ENCODE measurements at places on chromosomes 5 and 9.

GRCh38 chr9:88015606-88016005, 41.3 kb upstream of the CDK20 start:
- DNase-seq = no peak

DNA sequence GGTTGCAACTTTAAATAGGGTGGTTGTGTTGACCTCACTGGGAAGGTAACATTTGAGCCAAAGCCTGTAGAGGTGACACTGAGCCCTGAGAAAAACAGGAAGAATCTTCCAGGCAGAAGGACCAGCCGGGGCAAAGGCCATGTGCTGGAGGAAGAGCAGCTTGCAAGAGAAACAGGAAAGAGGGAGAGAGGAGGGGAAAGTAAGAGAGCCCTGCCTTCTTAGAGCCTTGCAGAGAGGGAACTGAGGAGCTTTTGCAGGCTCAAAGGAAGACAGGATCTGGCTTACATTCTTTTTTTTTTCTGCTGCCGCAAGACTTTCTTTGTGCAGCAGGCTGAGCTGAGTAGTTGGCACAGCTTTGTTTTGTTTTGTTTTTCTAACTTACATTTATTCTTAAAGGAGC, 17.4 kb downstream of the C9orf153 start:
- DNase-seq = no peak

DNA sequence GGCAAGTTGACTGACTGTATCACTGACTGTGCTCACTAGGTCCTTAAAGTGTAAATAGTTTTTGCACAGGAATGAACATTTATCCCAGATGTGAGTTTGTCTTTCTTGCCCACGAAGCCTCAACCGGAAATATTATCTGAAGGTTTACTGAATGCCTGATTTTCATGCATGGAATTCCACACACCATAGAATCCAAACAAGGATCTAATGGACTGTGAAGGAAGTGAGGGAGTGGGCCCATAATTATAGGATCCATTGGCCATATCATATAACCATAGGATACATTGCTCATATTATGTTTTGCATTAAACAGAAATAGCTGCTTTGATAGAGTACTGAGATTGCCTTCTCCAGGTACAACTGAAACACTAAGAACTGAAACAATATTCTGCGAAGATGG, 1057.2 kb upstream of the EDIL3 start:
- DNase-seq = no peak

DNA sequence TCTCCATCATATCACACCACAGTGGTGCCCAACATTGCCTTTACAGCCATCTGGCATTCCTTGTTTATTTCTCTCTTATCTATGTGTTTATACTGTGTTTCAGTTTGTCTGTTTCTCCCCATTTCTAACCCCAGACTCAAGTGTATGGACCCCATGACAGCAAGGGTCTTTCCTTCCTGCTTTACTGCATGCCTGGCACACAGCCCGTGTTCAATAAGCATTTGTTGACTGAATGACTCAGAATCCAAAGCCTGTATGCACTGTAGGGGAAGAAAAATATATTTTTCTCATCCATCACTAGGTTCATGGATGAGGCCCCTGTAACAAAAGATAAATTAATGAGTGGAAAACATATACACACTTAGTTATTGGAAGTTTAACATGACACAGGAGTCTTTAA, 190.8 kb upstream of the SEMA6A start:
- DNase-seq = no peak

GRCh38 chr5:64156261-64156660, 9.4 kb upstream of the RNF180 start:
- DNase-seq = no peak

- peak; percentile 62 for DNase-seq
Measured at GRCh38 chr5:32443541-32444430, 754 bp downstream of the ZFR start.

GRCh38 chr5:57816108-57816507, 333.5 kb upstream of the ACTBL2 start:
- DNase-seq = no peak

- no peak for DNase-seq
Measured at GRCh38 chr9:124928116-124928515, 12.8 kb downstream of the GOLGA1 start.

- no peak for DNase-seq
Measured at GRCh38 chr5:140677947-140678346, 4.6 kb upstream of the DND1 start.

DNA sequence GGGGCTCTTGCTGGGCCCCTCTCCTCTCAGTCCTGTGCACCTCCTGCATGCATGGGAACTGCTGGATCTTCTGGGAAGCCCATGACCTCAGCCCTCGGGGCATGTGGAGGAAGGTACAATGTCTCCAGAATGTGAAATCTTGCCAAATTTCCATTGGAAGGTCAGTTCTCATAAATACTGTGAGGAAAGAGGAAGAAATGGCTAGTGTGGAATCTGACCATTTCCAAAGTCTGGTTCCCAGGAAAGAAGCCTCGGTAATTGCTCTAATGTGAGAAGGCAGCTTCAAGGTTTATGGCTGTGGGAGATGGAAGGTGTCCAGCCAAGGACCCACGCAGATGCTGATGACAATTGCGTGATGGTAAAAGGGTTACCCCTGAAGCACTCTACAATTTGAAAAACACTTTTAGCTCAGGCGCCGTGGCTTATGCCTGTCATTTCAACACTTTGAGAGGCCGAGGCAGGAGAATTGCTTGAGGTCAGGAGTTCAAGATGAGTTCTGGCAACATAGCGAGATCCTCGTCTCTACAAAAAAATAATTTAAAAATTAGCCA, 8.1 kb upstream of the IL17B start:
- DNase-seq = no peak

GRCh38 chr5:55904152-55904551, 53.0 kb downstream of the IL31RA start:
- DNase-seq = peak; percentile 55

- no peak for DNase-seq
Measured at GRCh38 chr9:1151691-1152090, 101.5 kb downstream of the DMRT2 start.

- no peak for DNase-seq
Measured at GRCh38 chr9:135287627-135288026, 192.0 kb upstream of the PPP1R26 start.

- no peak for DNase-seq
Measured at GRCh38 chr9:86816868-86817267, 130.4 kb downstream of the GAS1 start.

DNA sequence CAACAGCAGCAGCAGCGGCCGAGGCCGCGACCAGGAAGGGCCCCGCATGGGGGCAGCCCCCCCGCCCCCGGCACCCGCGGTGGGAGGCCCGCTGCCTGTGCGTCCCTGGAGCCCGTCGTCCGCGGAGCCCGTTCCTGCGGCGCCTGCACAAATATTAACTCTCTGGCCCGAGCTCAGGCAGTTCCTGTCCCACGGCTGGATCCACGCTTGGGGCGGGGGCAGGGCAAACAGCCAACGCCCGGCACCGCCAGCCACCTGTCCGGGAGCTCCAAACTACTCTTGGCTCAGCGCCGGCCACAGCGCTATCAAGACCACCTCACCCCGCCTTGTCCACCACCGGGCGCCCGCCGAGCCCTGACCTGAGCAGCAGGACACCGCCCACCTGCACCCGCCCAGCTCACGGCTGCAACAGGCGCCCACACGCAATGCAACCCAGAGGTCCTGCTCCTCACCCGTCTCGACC, at the start of gene LRRC26:
TSS of gene LRRC26 (minus strand) at position 156 of the 463 bp plus-strand sequence. CDS start at position 48, 108 bp downstream.
- DNase-seq = no peak

- no peak for DNase-seq
Measured at GRCh38 chr9:114053246-114054005, 24.7 kb downstream of the AMBP start.

GRCh38 chr9:110029429-110029955, 178.5 kb downstream of the C9orf152 start:
- DNase-seq = no peak

- no peak for DNase-seq
Measured at GRCh38 chr9:29001006-29001405, 1427.7 kb upstream of the C9orf72 start.

DNA sequence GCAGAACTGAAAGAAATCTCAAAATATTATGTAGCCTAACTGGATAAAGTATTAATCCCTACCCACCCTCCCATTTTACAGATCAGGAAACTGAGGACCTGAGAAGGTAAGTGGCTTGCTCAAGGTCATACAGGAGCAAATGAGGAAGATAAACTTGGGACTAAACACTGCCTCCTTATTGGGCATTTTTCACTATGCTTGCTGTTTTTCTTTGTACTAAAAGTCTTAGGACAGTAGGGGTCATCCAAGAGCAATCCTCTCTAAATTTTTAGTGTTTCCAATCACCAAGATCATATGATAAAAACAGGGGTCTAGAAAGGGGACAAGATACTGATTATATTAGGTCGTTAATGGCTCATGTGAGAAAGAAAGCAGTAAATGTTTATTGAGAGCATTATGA, 80.8 kb downstream of the RORB start:
- DNase-seq = no peak

DNA sequence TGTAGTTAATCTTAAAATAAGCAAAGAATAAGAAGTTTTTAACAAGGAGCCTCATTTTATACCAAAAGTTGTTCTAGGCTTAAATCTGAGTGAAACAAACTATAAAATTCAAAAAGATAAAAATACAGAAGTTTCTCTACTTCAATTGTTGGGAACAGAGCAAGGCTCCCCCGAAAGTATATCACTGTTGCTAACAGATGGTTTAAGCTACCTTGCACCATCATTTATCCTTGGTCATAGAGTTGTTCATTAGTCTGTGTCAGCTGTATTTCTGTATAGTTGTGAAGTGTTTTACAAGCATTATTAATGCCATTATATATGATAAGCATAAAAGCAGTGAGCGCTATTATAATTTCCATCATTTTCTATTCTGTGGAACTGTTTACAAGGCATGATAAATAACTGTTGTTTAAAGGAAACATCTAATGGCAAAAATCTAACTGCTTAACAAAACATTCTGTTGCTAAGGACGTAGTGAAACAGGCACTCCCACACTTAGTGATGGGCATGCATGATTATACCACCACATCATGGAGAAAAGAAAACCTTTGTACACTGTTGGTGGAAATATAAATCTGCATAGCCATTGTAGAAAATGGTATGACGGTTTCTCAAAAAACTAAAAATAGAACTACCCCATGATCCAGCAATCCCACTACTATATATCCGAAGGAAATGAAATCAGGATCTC, 23.3 kb upstream of the ACO1 start:
- DNase-seq = no peak

GRCh38 chr9:134276453-134277245, 49.6 kb upstream of the RXRA start:
- DNase-seq = no peak

DNA sequence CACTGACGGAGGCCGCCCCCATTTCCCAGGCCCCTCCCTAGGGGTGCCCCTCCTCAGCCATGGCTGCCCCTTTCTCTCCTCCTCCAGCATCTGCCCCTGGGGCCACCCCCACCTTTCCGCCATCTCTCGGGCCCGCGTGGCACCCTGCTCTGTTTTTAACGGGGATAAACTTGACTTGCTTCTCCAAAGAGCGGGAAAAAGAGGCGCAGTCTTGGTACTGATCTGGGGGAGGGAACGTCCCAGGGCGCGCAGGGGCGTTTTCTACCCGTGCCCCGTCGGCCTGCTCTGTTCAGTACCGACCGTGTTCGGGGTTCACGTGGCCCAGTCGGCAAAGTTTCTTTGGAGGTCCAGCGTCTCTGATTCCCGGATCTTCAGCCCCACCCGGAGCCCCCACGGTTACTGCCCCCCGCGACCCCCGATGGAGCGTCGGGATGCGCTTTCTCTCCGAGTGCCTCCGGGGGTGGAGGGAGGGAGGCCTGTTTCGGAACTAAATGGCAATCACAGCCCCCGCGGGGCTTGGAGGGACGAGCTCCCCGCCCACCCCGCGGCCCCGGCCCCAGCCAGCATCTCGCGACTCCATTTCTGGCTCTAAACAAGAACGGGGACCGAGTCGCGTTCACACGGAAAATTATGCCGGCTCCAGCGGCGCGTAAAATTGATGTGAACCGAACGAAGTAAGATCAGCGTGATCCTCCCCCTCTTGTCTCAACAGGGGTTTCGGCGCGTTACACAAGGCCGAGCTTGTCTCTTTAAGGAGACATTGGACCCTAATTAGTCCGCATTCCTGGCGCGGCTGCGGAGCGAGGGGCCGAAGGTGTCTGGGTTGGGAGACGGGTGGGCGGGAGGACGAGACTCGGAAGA, 1.1 kb upstream of the TLE4 start:
- peak; percentile 76 for DNase-seq

GRCh38 chr9:13414349-13414748, 134.9 kb upstream of the MPDZ start:
- no peak for DNase-seq

GRCh38 chr5:11928909-11929308, 24.7 kb upstream of the CTNND2 start:
- no peak for DNase-seq

DNA sequence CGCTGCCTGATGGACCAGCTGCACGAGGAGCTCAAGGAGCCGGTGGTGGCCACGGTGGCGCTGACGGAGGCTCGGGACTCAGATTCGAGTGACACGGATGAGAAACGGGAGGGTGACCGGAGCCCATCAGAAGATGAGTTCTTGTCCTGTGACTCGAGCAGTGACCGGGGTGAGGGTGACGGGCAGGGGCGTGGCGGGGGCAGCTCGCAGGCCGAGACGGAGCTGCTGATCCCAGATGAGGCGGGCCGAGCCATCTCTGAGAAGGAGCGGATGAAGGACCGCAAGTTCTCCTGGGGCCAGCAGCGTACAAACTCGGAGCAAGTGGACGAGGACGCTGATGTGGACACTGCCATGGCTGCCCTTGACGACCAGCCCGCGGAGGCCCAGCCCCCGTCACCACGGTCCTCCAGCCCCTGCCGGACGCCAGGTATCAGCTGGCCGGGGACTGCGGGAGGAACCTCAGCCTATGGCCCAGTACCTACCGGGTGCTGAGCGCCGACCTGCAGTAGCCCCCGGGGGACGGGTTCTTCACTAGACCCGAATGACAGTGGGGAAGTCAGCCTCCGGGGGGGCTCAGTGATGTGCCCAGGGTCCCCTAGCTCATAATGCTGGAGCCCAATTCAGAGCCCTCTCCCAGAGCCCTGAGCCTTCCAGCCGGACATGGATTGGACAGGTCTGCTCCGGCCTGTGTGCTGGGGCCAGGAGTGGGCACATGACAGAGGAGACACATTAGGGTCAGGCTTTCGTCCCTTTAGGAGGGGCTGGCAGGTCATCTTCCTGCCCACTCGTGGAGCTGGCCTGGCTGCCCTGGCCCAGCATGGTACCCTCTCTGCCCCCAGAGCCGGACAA, 33.0 kb downstream of the USP20 start:
- DNase-seq = no peak

DNA sequence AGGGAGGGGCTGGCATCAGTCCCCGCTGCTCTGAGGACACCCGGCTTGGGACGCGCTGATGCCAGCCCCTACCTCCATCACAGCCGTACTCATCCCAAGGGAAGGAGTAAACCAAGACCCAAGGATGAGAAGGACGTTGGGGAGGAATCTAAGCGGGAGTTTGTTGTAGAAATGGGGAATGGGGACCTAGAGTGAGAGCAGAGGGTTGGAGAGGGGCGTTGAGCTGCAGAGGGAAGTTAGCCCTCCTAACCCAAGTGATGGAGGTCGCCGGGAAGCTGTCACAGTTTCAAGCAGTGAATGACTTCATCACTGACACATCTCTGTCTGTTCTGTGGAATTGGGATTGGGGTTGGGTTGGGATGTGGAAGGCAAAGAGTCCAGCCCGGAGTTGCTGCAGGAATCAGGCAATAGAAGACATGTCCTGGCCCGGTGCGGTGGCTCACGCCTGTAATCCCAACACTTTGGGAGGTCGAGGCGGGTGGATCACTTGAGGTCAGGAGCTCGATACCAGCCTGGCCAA, 759 bp upstream of the SUSD1 start:
- no peak for DNase-seq

- DNase-seq = no peak
Measured at GRCh38 chr5:169826618-169827017, 153.7 kb downstream of the INSYN2B start.

GRCh38 chr5:14270209-14270702, 127.1 kb downstream of the TRIO start:
- peak; percentile 66 for DNase-seq

GRCh38 chr9:16540743-16541613, 329.5 kb downstream of the BNC2 start:
- DNase-seq = peak; percentile 72

Measured in left hindlimb (tissue), 1 donor.